Fibroblast of mammary gland (primary cell): ENCODE measurements at places on chromosomes 16 and 17.

GRCh38 chr17:69503711-69504110 lies 89.2 kb downstream of the MAP2K6 start:
- DNase-seq: no peak

DNA sequence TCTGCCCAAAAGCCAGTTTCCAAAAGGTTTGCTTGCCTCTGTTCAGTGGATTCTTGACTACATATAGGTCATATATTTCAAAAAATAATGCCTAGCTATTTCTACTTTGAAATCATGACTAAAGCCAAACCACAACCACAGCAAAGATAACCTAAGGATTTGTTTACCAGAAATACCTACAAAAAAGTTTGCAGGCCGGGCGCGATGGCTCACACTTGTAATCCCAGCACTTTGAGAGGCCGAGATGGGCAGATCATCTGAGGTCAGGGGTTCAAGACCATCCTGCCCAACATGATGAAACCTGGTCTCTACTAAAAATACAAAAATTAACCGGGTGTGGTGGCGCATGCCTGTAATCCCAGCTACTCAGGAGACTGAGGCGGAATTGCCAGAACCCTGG lies 15.2 kb downstream of the CARHSP1 start:
- DNase-seq: no peak

- peak; percentile 51 for DNase-seq
Measured at GRCh38 chr16:68921637-68922036, 78.3 kb downstream of the TANGO6 start.

DNA sequence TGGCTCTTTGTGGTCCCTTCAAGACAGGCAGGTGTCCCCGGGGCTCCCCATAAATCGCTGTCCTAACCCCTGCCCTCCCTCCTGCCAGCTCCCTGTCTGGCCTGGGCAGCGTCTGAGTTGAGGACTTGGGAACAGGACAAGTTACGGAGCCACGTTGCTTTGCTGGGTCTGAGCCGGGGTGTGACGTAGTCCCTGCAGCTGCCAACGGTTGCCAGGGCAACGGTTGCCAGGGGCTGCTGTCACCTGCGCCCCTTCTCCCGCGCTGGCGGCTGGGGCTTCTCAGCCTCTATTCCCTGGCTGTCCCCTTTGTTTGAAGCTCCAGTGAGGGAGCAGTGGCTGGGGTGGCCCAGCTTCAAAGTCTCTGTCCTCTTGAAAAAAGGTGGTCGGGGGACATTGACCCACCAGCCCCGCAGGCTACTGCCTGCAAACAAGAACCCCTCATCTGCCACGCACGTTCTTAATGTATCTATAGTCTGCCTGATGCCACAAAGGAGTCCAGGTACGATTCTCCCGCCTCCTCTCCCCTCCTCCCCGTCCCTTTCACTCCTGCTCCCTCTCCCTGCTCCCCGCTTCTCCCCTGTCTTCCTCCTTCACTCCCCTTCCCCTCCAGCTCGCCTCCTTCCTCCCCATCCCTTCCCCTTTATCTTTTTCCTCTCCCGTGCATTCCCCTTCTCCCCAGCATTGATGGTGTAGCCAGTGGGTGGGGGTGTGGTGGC lies 10.9 kb downstream of the ADGRG1 start:
- no peak for DNase-seq

DNA sequence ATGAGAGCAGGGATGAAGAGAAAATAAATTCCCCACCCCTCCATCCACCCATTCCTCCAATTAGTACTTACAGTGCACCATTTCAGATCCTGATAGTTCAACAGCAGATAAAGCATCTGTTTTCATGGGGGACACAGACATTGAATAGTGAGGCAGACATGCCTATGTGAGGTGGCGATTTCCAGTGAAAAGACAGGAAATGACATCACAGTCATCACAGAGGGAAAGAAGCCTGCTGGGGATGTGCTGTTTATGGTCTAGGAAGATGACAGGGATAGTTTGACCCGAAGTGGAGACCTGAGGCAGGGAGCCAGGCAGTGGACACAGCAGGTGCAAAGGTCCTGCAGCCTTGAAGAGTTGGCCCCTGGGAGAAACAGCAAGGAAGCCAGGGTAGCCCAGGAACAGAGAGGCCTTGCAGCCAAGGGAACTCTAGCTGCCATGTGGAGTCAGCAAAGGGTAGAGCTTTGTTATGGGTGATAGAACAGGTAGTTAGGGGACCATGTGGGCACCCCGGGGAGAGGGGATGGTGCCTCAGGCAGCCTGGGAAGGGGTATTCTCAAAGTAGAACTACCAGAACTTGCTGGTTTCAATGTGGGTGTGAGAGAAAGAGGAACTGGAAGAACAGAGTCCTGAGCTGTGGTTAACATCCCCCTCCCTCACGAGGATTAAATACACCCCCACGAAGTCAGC lies 256.6 kb downstream of the CPPED1 start:
- DNase-seq: no peak

- DNase-seq: no peak
Measured at GRCh38 chr17:36485805-36486203, 677 bp upstream of the ZNHIT3 start.

DNA sequence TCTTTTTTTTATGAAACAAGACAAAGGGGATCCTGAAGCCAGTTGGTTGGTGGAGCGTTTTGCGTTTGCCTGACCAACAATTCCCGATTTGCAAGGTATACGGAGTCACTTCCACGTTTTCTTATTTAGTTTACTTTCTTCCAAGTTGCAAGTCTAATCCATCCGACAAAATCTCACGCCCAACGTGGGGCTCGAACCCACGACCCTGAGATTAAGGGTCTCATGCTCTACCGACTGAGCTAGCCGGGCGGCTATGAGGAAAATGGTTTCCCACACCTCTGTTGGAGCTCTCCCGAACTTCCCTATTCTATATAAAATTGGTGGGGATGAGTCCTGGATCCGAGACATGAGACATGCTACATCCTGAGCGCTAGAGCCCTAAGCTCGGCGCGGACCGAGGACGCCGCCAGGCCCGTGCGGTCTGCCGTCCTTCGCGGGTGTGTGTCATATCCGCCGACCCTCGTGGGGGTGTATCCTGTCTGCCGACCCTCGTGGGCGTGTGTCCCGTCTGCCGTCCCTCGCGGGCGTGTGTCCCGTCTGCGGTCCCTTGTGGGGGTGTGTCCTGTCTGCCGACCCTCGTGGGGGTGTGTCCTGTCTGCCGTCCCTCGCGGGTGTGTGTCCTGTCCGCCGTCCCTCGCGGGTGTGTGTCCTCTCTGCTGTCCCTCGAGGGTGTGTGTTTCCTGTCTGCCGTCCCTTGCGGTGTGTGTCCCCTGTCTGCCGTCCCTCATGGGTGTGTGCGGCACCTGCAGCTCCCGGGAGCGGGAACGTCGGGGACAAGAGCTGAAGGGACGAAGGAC lies 22.6 kb downstream of the ZNF213 start:
- peak; percentile 97 for DNase-seq

DNA sequence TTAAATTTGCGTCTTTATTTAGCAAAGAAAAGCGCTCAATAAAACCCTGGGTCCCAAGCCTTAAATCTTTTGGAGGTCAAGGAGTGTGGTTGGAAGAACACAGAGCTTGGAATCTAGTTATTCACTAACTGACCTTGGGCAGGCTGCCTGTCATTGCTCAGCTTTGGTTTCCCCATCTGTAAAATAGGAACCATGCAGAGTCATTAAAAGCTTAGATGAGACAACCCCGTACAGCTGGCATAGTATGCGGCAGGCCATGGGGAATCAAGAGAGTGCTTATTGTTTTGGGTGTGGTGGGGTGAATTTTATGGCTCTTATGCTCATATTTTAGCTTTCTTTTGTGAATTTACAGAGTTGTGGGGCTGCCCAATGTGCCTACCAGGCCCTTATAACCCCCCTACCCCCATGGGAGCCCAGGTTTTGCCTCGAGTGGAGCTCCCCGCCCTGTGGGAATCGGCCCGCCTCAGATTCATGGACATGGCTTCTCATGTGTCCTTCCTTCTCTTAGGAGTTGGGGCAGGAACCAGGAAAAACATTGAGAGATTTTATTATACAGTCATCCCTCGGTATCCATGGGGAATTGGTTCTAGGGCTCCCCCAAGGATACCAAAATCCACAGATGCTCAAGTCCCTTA lies 113.5 kb downstream of the CLEC16A start:
- DNase-seq: no peak

DNA sequence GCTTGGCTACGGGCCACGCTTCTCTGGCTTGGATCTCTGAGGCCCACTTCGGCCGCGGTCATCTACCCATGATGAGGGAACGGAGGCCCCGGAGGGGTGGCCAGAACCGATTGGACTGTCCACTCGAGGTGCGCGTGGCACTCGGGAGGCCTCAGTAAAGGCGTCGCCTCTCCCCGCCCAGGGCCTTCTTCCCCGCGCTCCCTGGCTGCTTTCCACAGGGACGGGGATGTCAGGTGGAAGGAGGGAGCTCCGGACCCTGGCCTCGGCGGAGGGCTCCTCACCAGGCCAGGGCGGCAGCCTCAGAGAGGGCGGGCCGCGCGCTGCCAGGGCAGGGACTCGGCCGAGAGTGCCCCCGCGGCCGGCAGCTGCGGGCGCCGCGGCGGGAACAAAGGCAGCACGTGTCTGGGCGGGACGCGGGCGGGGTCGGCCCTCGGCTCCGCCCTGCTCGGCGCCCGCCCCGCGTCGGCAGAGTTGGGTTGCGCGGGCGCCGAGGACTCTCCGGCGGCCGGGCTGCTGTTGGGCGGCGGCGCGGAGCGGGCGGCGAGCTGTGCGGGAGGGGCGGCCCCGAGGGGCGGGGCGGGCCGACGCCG lies 587 bp upstream of the CDK5R1 start:
- DNase-seq: peak; percentile 61

- peak; percentile 40 for DNase-seq
Measured at GRCh38 chr17:17783825-17784656, 52.7 kb downstream of the SREBF1 start.

GRCh38 chr17:82195675-82196672 lies 16.7 kb downstream of the CCDC57 start:
- no peak for DNase-seq

- no peak for DNase-seq
Measured at GRCh38 chr17:50637829-50638605, 3.3 kb downstream of the ABCC3 start.
